ENCODE measurements at places on chromosomes 16 and 17. TPM values are rescaled to one million over a fixed set of nuclear protein-coding genes. Genes with fewer than 3 reads are reported as not detected.
A peak's percentile ranks its signal among the peaks of the same experiment; 100 is the strongest.

- DNase-seq, result peak; percentile 60
Measured at GRCh38 chr16:58236231-58236690, 38.4 kb upstream of the CSNK2A2 start.

DNA sequence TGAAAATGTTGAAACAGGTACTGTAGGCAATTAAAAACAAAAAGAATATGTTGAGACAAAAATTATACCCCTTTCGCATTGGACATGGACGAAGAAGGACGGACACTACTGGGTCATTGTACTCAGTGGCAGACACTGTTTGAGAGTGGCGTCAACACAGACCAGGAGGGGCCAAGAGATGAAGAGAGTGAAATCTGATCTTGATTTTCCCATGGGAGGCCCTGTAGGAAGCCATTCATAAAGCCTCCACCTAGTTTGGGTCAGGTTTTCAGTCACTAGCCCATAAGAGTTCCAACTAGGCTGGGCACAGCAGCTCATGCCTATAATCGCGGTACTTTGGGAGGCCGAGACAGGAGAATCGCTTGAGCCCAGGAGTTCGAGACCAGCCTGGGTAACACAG is 23.6 kb upstream of the SMURF2 start:
- no peak for DNase-seq

DNA sequence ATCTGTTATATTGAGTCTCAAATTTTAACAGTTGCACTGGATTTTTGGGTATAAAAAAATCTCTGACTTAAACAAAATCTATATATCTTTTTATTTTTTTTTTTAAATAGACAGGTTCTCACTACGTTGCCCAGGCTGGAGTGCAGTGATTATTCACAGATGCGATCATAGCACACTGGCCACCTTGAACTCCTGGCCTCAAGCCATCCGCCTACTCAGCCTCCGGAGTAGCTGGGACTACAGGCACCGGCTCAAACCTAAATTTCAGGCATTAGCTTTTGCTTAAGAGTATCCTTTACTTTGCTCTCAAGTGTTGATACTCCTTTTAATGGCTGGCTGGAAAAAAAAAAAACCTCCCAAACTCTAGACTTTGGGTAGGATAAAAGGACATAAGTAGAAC is 61.6 kb downstream of the RPGRIP1L start:
- no peak for DNase-seq

- no peak for DNase-seq
Measured at GRCh38 chr16:76441876-76442275, 164.7 kb downstream of the CNTNAP4 start.

DNA sequence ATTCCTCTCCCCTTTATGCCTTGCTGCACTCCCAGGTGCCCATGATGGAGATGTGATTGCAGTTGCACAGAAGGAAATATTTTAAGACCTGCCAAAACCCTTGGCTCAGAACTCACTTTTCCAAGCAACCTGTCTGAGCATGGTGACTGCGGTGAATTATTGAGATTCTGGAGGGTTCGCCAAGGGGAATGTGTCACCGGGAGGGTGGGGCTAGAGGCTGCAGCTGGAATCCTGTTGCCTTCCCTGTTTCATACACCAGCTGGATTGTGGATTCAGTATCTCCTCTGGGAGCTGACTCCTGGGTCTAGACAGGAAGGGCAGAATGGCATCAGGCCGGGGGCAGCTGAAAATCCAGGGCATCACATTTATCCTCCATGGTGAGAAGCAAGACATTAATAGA is 527.2 kb downstream of the TMEM114 start:
- DNase-seq, result no peak

GRCh38 chr17:10183931-10184930 is 14.2 kb downstream of the GAS7 start:
- DNase-seq, result no peak

DNA sequence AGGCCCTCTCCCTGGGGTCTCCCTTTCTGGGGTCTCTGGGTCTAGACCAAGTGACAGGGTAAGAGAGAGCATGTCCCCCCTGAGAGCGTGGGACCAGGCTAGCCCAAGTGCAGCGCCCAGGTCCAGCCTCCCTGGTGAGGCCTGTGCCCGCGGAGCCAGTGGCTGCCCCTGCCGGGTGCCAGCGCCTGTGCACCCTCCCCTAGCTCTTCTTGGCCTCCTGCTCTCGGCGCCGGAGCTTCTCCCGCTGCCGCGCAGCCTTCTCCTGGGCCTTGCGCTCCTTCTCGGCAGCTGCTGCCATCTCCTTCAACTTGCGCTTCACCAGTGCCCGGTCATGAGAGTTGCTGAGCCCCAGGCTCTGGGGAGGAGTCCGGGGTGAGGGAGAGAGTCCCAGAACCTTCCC is 17.3 kb downstream of the SAMD14 start:
- DNase-seq, result no peak

TRPV2 gene
- 14.9 TPM for total RNA-seq
